ENCODE measurements at places on chromosomes 7 and 10. TPM values are rescaled to one million over a fixed set of nuclear protein-coding genes. Genes with fewer than 3 reads are reported as not detected.

Gene CYP2E1
- total RNA-seq = 0.83 TPM

Gene IL6
- total RNA-seq = 51.4 TPM

Gene EPHA1
- total RNA-seq = not detected

Gene KLLN
- 0.52 TPM for total RNA-seq

Gene CYP3A5
- 1.3 TPM for total RNA-seq

Gene CYP17A1
- not detected for total RNA-seq

Gene TRIM8
- total RNA-seq = 103 TPM

Gene HMX3
- not detected for total RNA-seq

Gene ADAM8
- 2.1 TPM for total RNA-seq

Gene CNPY1
- total RNA-seq = not detected

Gene WNT16
- 0.23 TPM for total RNA-seq

Gene FAM131B
- 1.5 TPM for total RNA-seq

Gene VWC2
- 0.17 TPM for total RNA-seq

Gene KLF14
- total RNA-seq = 0.26 TPM
